ENCODE measurements at places on chromosomes 1 and 21.

GRCh38 chr1:3993619-3994375, 93.7 kb upstream of the C1orf174 start:
- DNase-seq: no peak

- DNase-seq: no peak
These were observed 270.2 kb downstream of the FOXD2 start for GRCh38 chr1:47708019-47708535.

- DNase-seq: no peak
These were observed 5.1 kb upstream of the HMGCS2 start for GRCh38 chr1:119773711-119774241.

GRCh38 chr1:164021813-164022212, 537.2 kb upstream of the PBX1 start:
- DNase-seq: no peak

DNA sequence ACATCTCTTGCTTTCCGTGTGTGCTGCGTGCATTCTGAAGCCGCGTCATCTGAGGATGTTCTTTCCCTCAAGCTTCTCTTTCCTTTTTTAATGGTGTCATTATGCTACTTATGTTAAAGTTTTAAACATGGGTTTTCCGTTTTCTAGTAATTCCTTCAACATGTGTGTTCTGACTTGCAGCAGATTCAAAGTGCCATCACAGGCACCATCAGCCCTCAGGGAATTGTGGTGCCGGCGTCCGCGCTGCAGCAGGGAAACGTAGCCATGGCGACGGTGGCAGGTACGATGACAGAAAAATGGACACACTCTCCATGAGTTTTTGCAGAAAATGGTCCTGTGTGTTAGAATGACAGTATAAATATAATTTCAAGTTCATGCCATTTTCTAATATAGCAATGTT, 42.4 kb downstream of the PKNOX1 start:
- no peak for DNase-seq

- no peak for DNase-seq
These were observed 86.4 kb downstream of the BRINP2 start for GRCh38 chr1:177257128-177257527.

DNA sequence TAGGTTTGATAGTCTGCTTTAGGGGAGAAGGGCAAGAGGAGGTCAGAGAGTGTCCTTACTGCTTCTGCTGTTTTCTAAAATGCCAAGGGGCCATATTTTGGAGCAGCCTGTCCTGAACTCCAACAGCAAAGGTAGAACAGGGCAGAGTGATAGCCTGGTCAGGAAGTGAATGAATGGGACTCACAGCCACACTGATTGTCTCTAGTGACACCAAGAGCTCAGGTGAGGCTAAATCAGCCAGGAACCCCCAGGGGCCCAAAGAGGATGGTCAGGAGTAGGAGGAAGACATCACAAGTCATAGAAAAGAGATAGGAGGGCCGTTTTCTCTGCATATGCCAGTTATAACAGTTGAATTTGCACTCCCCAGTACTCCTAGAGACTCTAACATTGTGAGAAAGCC, 97.4 kb upstream of the DUSP10 start:
- no peak for DNase-seq

DNA sequence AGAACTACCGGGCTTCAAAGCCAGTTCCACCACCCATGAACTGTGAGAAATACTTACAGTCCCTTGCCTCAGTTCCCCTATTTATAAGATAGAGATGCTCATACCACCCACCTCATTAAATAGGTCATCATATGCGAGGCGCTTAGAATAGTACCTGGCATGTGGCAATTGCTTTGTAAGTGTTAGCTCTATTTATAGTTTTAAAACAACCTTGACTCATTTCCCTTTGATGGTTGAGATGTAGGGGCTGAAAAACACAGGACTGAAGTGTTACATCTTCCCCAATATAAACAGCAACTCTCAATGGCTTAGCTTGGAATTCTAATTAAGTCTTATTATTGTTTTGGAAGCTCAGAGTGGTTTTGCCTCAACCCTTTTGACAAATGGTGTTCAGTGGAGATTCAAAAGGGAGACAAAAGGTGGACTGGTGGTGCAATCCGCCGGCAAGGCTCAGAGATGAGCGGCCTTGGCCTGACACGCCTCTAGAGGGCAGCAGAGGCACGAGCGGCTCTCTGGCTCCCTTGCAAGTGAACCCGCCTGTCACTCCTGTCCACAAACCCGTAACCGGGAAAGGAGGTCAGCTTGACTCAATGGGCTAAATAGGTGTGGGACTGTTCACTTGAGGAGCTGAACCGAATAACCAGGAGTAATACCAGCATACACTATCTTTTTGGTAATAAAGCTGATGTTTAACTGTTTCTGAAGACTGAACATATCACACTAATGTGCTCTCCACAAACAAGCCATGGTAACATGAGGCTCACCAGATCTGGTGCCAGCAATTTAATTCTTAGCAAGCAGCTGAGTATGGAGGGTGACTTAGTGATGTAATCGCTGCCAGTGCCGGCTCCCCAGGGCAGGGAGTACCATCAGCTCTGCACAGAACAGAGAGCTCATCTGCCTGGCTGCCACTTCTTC, 19.5 kb upstream of the SMYD2 start:
- no peak for DNase-seq

- no peak for DNase-seq
These were observed 254.8 kb upstream of the PLXNA2 start for GRCh38 chr1:208499026-208499425.

GRCh38 chr1:238404921-238405320, 514.2 kb upstream of the ZP4 start:
- DNase-seq: no peak

- DNase-seq: no peak
These were observed 171.4 kb upstream of the GORAB start for GRCh38 chr1:170360601-170361000.

- no peak for DNase-seq
These were observed 32.1 kb upstream of the IGSF3 start for GRCh38 chr1:116699605-116700004.

- DNase-seq: no peak
These were observed 270.0 kb upstream of the BRINP3 start for GRCh38 chr1:190747704-190748103.

- no peak for DNase-seq
These were observed 71.6 kb upstream of the CNIH3 start for GRCh38 chr1:224544346-224545110.

- no peak for DNase-seq
These were observed 261.4 kb downstream of the CTH start for GRCh38 chr1:70672442-70672888.

DNA sequence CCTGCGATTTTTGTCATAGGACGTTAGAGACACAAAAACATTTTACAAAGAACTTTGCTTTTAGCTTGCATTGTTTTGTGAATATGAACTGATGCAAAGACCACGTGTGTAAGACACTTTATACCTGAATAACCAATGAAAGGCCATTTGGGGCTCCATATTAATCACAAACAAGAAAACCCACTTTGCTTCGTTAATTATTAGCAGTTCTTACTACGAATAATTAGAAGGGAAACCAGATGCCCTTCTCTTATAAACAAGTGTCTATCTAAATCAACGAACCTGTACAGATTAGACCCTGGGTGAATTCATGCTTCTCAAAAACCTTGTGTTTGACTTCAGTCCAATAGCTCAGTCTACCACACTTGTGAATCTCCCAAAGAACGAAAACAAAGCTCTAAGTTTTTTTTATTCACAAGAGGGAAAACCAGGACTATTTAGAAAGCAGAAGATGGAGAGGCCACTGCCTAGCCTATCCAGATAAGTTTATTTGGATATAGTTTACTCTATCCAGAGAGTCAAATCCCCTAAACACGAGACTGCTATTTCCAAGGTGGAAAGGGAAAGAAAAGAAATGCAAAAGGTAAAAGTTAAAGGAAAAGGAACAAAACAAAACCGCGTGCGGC, 897 bp downstream of the CYYR1 start:
- DNase-seq: no peak

- no peak for DNase-seq
These were observed 4.6 kb upstream of the PPM1J start for GRCh38 chr1:112719706-112720105.

DNA sequence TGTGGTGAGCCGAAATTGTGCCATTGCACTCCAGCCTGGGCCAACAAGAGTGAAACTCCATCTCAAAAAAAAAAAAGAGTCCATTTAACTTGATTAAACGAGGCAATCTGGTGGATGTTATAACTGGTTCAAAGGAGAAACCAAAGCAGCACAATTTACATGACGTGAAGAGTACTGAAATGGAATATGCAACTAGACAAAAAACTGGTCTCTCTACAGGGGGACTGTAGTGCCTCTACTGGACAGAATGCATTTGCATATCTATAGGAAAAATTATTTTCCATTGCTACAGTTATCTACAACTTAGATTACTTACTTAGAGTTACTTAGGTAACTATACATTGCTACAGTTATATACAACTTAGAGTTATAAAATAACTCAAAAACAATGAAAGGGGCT, 2.7 kb upstream of the CAPN2 start:
- no peak for DNase-seq

- DNase-seq: no peak
These were observed 21.7 kb downstream of the INTS7 start for GRCh38 chr1:212013672-212014071.

Data from HS-5 (cell line).